Substantia nigra (tissue), 51 donors: ENCODE measurements at places on chromosomes 7 and 10.

DNA sequence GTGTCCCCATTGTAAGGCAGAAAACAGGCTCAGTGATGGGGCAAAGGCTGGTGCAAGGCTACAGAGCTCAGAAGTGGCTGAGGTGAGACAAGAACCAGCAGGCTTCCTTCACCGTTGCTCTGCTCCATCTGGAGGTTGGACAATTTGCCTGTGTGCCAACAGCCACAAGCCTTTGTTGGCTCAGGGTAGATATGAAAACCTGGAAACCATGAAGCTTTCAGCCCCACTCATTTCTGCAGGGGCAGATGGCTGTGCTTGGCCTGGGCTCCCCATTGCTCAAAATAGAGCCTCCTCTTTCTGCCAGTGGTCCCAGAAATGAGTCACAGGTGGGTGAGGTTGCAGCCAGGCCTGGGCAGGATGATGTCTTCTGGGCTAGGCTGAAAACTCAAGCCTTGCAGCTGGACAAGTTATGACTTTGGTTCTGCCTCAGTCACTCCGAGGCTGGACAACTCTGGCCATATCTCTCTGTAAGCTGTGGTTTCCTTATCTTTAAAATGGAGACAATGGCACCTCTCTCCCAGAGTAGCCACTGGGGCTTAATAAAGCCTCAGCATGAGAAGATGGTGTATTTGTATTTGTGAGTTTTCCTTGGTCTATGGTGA lies 12.2 kb upstream of the ZNF273 start:
- no peak for DNase-seq

DNA sequence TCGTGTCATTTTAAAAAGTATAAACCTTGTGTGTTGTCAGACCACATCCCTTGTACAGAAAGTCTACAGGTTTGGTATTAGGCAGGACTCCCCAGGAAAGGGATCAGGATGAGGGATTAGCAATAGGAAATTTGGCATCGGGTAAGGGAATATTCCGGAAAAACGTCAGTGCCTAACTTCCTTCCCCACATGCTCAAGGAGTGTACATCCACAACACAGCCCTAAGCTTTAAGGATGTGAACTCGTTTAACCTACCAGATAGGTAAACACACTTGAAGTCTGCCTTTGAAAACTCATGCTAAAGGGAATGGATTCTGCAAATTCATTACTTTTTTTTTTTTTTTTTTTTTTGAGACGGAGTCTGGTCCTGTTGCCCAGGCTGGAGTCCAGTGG lies 194.9 kb downstream of the SKIDA1 start:
- DNase-seq = no peak

DNA sequence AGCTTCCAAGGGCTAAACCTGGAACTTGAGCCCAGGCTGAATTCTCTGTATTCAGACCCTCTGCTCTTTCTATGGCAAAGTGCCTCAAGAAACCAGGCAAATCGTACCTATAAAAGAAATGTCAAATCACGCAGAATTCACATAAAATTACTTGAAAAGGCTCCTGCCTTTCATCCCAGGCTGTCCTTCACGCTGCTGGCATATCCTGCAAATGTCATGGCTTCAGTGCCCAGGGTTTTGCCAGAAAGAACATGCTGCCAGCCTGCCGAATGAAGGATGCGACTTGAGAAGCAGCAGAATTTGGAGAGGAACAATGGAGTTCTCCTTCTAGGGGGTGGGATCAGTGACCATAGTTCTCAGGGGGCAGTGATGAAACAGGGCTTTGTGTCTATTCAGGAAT lies 602.5 kb upstream of the GALNT17 start:
- no peak for DNase-seq

DNA sequence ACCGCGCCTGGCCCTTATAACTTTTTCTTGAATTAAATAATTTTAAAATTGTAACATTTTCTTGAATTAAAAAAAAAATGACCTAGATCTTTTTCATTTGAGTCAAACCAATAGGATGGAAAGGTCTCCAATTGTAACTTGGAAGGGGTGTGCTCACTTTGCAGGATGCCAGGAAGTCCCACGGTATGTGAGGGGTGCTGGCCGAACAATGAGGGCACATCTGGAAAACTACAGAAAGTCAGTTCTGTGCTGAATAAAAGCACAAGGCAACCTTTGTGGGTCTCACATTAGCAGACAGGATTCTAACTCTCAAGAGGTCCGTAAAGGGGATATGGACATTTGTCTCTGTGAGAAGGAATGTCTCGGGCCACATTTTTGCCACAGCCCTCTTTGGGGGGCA lies 52.8 kb upstream of the PDLIM1 start:
- no peak for DNase-seq

- DNase-seq = no peak
Measured at GRCh38 chr10:129057856-129058663, 409.0 kb upstream of the MGMT start.

DNA sequence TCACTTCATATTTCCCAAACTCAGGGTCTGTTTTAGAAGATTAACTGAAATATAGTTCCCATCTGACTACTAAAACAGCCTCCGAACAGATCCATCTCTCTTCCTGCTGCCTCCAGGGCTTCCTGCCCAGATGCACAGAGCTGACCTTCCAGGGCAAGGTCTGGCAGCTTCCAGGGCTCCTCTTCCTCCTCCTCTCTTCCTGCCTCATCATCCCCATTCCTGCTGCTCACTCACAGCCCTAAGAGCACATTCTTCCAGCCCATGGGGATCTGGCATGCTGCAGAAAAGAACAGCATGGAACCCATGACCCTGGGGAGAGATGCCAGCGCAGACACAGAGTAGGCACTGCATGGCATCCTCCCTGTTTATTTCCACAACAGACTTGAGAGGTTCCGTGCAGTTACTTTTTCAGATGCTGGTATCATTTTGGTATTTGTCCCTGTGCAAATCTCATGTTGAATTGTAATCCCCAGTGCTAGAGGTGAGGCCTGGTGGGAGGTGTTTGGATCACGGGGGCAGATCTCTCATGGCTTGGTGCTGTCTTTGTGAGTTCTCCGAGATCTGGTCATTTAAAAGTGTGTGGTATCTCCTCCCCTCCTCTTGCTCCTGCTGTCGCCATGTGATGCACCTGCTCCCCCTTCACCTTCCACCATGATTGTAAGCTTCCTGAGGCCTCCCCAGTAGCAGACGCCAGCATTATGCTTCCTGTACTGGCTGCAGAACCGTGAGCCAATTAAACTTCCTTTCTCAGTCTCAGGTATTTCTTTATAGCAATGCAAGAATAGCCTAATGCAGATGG lies 4.4 kb downstream of the PKD1L1 start:
- no peak for DNase-seq

- DNase-seq = no peak
Measured at GRCh38 chr10:107653832-107654287, 489.4 kb upstream of the SORCS1 start.

- no peak for DNase-seq
Measured at GRCh38 chr10:70362328-70362727, 20.1 kb downstream of the LRRC20 start.

GRCh38 chr10:24556750-24557742 lies 166.6 kb downstream of the ARHGAP21 start:
- DNase-seq = no peak

- no peak for DNase-seq
Measured at GRCh38 chr10:124493214-124493882, 31.7 kb downstream of the LHPP start.

DNA sequence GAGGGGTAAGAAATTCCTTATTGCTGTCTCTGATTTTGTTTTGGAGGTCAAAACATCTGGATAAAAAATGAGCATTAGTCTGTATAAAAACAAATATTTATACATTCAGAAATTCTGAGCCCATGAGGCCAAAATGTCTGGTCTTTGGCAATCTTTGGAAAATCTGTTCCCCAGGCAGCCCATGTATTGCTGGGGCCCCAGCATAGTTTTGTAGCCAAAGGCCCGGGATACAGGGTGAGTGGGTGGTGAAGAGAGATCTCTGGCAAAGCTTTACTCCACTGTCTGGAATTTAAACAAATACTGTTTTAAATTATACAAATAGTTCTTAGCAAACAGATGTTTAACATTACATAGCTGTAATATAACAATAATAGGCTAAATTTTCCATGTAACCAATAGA lies 134.7 kb upstream of the GALNT17 start:
- no peak for DNase-seq

- no peak for DNase-seq
Measured at GRCh38 chr10:132163278-132163765, 23.4 kb upstream of the DPYSL4 start.

DNA sequence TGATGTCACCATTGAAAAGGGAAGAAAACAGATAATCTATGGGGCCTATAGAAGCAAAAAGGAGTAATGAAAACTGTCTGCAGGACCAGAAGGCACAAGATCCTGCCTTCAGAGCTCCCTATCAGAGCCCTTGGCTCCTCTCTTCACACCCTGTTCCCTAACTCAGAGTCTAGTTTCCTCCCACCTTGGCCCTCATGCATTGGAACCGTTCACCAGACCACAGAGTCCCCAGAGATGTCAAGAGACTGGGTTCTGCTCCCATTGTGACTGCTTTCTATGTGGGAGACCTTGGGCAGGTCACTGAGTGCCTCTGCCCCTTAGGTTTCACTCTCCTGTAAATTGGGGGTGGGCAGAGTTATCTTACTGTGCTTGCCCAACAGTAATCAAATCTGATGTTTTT lies 80.1 kb upstream of the RPA3 start:
- DNase-seq = no peak

- DNase-seq = no peak
Measured at GRCh38 chr10:100158044-100158805, 27.6 kb downstream of the ERLIN1 start.

DNA sequence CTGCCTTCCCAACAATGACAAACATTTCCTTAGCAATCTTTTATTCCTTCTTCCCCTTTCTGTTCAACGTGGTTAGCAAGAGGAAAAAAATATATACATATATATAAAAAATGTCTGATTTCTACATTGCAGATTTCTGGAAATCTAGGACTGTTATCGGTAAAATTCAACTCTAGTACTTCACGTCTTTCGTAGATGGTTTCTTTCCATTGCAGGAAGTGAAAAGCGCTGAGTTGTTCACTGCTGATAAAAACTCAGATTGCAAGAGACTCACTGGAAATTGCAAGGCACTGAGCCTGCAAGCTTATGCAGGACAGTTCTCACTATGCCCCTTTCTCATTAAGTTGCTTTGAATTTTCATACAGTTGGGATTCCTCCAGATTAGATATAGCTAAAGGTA lies 23.9 kb downstream of the KIN start:
- no peak for DNase-seq

GRCh38 chr10:77807706-77808105 lies 118.8 kb downstream of the DLG5 start:
- no peak for DNase-seq

DNA sequence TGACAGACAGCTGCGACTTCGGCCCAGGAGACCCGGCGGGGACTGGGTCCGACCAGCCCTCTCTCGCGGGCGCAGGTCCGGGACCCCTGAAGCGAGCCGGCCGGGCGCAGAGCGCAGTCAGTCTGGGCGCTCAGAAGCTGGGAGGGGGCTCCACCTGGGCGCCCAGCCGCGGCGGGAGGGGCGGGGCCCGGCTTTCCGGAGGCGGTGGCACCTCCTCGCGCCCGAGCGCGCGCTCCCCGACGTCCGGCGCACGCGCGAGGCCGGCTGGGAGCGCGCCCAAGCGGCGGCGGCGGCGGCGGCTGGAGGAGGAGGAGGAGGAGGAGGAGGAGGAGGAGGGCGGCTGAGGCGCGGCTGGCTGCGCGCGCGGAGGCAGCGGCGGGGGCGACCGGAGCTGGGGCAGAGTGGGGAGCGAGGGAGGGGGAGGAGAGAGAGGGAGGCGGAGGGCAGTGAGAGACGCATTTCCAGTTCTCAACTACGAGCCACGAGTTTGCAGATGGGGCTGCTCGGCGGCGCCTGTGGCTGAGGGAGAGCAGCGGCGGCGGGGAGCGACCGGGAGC lies at the start of gene PALS2:
Gene PALS2, plus strand, starts transcription at position 456 of the 557 bp plus-strand sequence. CDS start 50,216 bp downstream, outside the sequence.
- peak; percentile 39 for DNase-seq

DNA sequence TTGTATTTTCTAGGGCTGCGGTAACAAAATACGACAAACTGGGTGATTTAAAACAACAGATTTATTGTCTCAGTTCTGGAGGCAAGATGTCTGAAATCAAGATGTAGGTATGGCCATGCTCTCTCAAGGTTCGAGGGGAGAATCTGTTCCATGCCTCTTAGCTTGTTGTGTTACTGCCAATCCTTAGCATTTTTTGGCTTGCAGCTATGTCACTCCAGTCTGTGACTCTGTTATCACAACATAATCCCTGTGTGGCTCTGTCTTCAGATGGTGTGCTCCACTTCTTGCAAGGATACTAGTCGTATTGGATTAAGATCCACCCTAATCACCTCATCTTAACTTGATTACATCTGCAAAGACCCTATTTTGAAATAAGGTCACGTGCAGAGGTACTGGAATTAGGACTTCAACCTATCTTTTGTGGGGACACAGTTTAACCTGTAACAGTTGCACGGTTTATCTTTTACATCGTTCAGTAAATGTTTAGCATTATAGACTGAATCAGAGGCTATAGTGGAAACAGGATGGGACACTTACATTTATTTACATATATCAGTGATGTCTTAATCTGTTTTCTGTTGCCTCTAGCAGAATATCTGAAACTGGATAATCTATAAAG lies 3.1 kb downstream of the C1GALT1 start:
- no peak for DNase-seq
